ENCODE measurements at places on chromosomes 2 and 18.
A peak's percentile ranks its signal among the peaks of the same experiment; 100 is the strongest.

- no peak for DNase-seq
These were observed 102.7 kb downstream of the MYO1B start for GRCh38 chr2:191347881-191348280.

DNA sequence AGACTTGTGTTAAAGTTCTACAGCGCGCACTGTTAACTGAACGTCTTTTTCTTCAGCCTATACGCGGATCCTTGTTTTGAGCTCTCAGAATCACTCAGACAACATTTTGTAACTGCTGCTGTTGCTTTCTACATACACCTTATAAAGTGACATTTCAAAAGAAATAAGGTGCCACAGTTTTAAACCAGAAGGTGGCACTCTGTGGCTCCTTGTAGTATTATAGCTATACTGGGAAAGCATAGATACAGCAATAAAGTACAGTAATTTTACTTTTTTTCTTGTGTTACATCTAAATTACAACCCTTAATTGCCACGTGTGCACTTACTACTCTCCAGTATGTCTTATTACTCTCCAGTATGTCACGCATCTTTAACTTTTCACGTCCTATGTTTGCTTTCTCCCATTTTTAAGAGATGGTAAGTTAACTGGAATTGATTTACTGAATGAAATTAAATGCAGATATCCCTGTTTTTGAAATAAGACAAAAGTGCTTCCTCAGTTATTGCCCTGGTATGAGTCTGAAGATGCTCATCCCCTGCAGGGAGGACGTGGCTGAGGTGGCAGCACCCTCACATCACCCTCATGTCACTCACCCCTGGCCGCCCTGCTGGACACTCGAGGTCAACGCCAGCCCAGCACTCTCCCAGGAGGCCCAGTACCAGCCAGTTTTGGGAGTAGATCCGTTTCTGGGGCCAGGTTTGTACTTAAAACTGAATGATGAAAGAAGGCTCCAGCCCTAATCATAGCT lies 37.8 kb downstream of the GORASP2 start:
- peak; percentile 53 for DNase-seq

GRCh38 chr2:219009294-219009693 lies 16.1 kb upstream of the CRYBA2 start:
- no peak for DNase-seq

GRCh38 chr2:200614249-200614648 lies 28.4 kb downstream of the AOX1 start:
- DNase-seq, result no peak

GRCh38 chr2:182191061-182191460 lies 205.4 kb downstream of the PPP1R1C start:
- DNase-seq, result no peak

- DNase-seq, result no peak
These were observed 259.4 kb upstream of the ETAA1 start for GRCh38 chr2:67137699-67138098.

- DNase-seq, result no peak
These were observed 73.5 kb downstream of the MGAT5 start for GRCh38 chr2:134327367-134327766.

- DNase-seq, result no peak
These were observed 334.7 kb downstream of the HRH4 start for GRCh38 chr18:24795129-24795528.

DNA sequence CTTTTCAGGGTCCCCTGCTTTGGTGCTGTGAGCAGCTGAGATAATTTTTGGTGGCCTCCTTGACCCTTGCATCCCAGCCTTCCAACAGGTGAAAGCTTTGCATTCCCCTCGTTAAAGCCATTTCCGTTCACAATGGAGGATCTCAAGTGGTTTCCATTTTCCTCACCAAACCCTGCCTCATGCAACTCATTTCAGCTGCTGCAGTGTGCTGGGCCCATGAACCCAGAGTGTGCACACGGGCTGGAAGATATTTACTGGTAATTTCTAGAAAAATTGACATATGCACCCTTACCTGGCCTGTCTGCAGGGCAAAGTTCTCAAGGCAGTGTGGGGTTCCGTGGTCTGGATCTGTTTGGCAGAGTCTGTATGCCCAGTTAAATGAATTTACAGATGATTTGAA lies 246.8 kb upstream of the HS6ST1 start:
- no peak for DNase-seq

DNA sequence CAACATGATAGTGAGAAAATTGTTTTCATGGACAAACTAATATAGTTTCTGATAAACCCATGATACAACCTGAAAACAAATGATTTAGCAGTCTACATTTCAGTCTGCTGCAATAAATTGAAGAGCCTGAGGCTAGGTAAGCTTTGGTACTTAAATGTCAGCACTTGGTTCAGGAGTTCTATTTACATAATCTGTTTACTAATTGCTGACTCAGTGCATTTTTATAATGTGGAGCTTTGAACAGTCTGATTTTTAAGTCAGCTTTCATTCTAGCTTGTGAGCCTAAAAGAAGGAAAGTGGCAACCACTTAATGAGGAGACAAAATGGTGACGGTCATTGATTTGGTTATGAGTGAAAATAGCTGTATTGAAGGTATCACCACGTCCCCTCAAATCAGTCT lies 488.6 kb downstream of the CPS1 start:
- DNase-seq, result no peak

GRCh38 chr2:54958717-54959371 lies 91.4 kb downstream of the RTN4 start:
- DNase-seq, result no peak

- no peak for DNase-seq
These were observed 35.7 kb upstream of the ALPP start for GRCh38 chr2:232342635-232343565.

DNA sequence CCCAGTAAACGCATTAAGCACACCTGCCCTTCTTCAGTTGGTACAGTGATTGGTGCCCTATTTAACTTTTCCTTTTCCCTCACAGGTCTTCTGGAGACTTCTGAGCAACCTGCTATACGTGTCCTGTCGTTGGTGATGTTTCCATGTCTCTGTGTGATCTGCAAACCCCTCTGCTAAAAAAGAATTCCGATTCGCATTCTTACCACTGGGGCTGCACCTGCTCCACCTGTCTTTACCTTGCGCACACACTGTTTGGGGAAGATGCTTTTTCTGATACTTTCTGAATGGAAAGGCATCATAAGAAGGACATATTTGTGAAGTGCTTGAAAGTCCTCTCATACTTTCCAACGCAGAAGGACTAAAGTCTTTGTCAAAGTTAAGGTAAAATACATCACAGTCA lies 323.9 kb upstream of the SOX11 start:
- DNase-seq, result no peak

- no peak for DNase-seq
These were observed 63.0 kb upstream of the PSMD14 start for GRCh38 chr2:161245261-161245553.

- no peak for DNase-seq
These were observed 28.8 kb upstream of the TMEM177 start for GRCh38 chr2:119650206-119650605.

- DNase-seq, result no peak
These were observed 152.5 kb upstream of the AQP4 start for GRCh38 chr18:27017901-27018500.

DNA sequence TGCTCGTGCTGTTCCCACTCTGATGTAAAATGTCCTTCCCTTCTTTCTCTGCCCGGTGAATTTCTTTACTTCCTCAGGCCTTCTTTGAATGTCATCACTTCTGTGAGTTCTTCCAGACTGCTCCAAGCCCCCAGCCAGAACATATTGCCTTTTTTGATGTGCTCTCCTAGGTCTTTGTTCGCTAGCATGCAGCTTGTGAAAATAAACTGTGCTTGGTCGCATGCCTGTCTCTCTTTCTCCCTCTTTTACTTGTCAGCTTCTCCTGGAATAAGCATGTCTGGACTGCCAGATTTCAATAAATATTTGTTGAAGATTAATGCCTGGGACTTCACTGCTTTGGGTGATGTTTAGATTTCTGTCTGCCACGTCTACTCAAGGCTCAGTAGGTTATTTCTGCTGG lies 82.7 kb upstream of the ARHGAP28 start:
- DNase-seq, result no peak

GRCh38 chr2:120393456-120393855 lies 47.5 kb downstream of the INHBB start:
- no peak for DNase-seq

GRCh38 chr18:79792988-79793355 lies 4.8 kb upstream of the KCNG2 start:
- DNase-seq, result no peak

GRCh38 chr2:65395621-65396347 lies 36.6 kb downstream of the SPRED2 start:
- no peak for DNase-seq

DNA sequence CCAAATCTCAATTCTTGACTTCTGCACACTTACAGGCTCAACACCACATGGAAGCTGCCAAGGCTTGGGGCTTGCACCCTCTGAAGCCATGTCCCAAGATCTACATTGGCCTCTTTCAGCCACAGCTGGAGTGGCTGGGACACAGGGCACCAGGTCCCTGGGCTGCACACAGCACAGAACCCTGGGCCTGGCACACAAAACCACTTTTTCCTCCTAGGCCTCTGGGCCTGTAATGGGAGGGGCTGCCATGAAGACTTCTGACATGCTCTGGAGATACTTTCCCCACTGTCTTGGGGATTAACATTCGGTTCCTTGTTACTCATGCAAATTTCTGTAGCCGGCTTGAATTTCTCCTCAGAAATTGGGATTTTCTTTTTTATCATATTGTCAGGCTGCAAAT lies 29.9 kb downstream of the SP9 start:
- no peak for DNase-seq

DNA sequence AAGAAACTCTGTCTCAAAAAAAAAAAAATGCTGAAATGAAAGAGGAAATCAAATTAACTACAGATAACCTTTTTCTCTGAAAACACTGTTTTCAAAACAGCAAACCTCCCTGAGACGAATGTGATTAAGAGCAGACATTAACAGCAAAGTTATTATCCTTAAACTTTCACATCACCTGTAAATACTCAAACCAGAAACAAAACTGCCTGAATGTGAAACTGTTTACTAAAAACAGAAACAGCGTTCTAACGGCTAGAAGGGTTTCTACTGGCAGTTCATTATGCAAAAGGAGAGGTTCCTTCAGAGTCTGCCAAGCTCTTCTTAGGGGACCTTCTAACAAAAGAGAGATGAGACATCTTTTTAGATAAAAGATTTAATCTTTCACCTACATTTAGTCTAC lies 45.9 kb downstream of the PNO1 start:
- no peak for DNase-seq

GRCh38 chr2:151959238-151959637 lies 131.0 kb upstream of the ARL5A start:
- DNase-seq, result no peak

- DNase-seq, result no peak
These were observed 915 bp downstream of the CUL3 start for GRCh38 chr2:224584111-224584784.

All from 8988T (cell line).